ENCODE measurements at places on chromosomes 2 and 18. TPM values are rescaled to one million over a fixed set of nuclear protein-coding genes. Genes with fewer than 3 reads are reported as not detected.
A peak's percentile ranks its signal among the peaks of the same experiment; 100 is the strongest.

CSRNP3 gene
- not detected for total RNA-seq

MYO7B gene
- total RNA-seq: 1.9 TPM

ACTG2 gene
- total RNA-seq: not detected

GCKR gene
- not detected for total RNA-seq

BAZ2B gene
- 9.4 TPM for total RNA-seq

SPEG gene
- total RNA-seq: 2.2 TPM

IL36B gene
- total RNA-seq: not detected

TMEM169 gene
- 1.8 TPM for total RNA-seq

GRCh38 chr2:127081826-127082633 is 24.9 kb downstream of the BIN1 start:
- DNase-seq: peak; percentile 86

GRCh38 chr18:79900610-79901570 is 50.6 kb downstream of the SLC66A2 start:
- no peak for DNase-seq

DNA sequence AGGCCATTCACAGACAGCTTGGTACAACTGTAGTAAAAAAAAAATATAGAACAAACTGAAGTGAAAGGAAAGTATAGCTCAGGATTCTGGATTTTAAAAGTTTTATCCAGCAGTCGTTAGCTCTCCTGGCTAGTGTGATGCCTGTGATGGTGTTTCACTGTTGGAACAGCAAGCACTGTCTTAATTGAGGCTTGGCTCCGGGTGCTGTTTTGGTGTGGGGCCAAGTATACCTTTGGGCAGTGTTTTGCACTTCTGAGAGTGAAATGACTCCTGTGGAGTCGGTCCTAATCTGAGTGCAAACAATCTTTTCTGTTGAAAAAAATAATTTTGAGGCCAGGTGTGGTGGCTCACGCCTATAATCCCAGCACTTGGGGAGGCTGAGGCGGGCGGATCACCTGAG is 28.7 kb upstream of the RAB1A start:
- DNase-seq: no peak

GRCh38 chr18:49481907-49482306 is 5.1 kb downstream of the C18orf32 start:
- DNase-seq: no peak

DNA sequence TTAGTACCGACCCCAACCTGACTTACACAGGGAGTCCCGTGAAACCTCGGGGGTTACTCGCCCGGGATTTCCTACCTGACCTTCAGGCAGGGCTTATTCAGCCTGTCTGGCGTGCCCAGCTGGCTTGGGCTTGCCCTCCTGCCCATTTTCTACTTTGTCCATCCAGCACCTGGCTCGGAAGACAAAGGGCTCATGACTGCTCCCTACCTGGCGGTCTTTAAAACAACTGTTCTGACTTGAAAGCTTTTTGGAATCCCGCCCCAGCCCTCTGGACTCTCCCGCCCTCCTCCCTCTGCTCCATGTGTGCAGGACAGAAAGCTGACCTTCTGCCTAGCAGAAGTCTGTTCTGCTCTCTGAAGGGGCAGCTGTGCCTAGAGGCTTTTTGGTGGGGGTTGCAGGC is 43.1 kb downstream of the ACKR3 start:
- DNase-seq: no peak

- DNase-seq: no peak
Measured at GRCh38 chr2:152615177-152615576, 102.1 kb downstream of the PRPF40A start.

- no peak for DNase-seq
Measured at GRCh38 chr2:132652474-132652873, 17.5 kb downstream of the LYPD1 start.

DNA sequence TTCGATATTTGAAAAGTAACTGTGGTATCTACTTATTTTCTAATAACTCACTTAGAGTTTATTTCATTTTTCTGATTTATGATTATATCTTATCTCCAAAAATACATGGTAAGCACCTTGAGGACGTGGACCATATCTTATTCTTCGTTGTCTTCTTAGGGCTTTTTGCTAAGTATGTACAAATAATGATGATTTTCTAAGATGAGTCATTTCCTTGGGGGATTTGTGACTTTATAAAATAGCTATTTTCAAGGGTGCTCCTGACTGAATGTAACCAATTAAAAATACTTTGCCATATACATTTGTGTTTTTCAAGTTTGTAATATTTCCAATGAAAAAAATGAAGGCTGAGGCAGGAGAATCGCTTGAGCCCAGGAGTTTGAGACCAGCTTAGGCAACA is 56.3 kb downstream of the GREB1L start:
- no peak for DNase-seq

DNA sequence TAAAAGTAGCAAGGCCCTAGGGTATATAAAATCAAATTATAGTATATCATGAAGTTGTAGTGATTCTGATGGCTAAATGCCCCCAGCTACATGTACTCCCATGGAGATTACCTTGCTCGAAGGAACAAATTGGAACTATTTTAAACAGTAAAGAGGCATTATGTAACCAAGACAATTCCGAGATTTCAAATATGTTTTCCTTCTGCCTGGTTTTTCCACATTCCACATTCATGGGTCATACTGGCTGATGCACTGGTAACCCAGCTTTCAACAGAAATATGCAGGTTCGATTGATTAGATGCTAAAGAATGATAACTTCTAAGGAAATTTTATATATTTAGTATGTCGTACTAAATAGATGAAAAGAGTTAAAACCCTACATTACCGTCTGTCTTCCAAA is 62.3 kb upstream of the MGAT4A start:
- DNase-seq: no peak

- DNase-seq: no peak
Measured at GRCh38 chr2:168053676-168054075, 193.7 kb downstream of the STK39 start.

Data from activated naive CD4-positive, alpha-beta T cell treated with anti-CD3 and anti-CD28 coated beads, Interleukin-2, amount 50 U/mL, for 72 hours (primary cell).